ENCODE measurements at places on chromosomes 7 and 10.

DNA sequence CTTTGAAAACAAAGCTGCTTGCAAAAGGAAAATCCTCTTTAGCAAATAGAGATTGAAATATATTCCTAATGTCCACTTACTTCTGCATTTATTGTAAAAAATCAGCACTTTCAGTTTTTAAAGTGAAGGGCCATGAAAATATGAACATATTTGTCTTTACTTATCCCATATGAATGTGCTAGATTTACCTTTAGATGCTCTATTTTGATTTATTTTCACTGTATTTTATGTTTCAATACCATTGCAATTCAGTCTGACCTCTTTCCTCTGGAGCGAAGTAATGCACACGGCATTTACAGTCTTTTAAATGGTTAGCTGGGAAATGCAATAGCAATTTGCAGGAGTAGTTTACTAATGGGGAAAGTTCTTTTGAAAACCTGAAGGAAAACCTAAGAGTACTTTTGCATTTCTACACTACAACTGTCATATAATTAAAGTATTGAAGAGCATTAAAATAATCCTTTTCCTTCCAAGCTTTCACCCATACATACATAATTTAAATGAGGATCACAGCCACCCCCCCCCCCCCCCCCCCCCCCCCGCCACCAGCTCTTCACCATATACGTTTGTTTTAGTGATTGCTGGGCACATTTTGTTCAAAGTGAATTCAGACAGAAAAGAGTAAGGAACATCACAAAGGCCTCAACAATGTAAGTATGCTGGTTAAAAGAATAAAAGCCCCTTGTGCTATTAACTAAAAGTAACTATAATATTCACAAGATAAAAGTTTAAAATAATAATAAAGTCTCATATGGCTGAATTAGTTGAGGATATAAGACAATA is 3.5 kb downstream of the SKIDA1 start:
- DNase-seq = no peak

DNA sequence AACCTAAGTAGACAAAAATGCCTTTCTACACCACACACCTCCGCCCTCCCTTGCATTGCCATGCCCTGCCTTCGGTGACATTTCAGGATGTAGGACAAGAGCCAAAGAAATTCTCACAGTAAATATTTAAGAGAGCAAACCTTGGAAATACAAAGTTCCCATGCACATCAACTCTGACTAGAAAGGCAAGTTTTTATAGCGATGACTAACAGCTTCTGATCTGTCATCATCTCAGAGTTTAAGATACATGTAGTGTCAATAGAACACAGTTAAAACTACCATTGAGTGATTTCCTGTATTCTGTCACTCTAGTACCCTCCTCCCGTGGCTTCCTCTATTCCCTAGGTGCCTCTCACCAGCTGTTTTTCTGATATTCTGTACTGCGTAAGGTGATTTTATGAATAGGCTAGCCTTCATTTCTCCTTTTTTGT is 20.7 kb downstream of the SLC16A9 start:
- DNase-seq = no peak

GRCh38 chr7:76047811-76048667 is at the start of the genes MDH2 and STYXL1:
Gene MDH2, plus strand, starts transcription at chr7:76048106. Its CDS starts 55 bp downstream, at chr7:76048161.
Gene STYXL1, minus strand, starts transcription at chr7:76048000. Its CDS starts 17,477 bp downstream, at chr7:76030523.
- DNase-seq = peak; percentile 98

- no peak for DNase-seq
Observed at GRCh38 chr10:21157664-21158063, 260.6 kb upstream of the NEBL start.

GRCh38 chr7:110947408-110947807 is 143.5 kb upstream of the LRRN3 start:
- no peak for DNase-seq

- no peak for DNase-seq
Observed at GRCh38 chr7:93043385-93043985, 74.3 kb downstream of the SAMD9 start.

GRCh38 chr10:4684434-4684833 is 141.6 kb upstream of the AKR1E2 start:
- DNase-seq = no peak

DNA sequence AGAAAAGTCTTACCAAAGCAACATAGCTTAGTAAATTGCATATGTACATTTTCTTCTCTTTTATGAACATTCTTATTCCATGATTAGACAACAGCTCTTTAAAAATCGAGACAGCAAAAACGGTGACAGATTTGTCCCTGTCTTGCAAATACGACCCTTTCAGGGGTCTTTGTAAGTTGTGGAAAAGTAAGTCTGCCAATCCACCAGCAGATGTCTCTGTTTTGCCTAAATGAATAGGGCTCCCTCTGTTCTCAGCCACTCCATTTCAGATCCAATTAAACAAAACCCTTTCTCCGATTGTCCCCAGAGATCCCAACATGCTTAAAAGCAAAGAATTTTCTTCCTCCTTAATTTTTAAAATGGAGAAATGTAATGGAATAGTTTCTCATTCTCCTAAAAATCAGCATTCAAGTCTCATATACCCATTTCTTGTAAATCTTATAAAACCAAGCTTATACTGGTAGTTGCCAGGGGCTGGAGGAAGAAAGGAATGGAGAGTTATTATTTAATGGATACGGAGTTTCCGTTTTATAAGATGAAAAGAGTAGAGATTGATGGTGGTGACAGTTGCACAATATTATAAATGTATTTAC is 61.0 kb upstream of the NFE2L3 start:
- peak; percentile 64 for DNase-seq

DNA sequence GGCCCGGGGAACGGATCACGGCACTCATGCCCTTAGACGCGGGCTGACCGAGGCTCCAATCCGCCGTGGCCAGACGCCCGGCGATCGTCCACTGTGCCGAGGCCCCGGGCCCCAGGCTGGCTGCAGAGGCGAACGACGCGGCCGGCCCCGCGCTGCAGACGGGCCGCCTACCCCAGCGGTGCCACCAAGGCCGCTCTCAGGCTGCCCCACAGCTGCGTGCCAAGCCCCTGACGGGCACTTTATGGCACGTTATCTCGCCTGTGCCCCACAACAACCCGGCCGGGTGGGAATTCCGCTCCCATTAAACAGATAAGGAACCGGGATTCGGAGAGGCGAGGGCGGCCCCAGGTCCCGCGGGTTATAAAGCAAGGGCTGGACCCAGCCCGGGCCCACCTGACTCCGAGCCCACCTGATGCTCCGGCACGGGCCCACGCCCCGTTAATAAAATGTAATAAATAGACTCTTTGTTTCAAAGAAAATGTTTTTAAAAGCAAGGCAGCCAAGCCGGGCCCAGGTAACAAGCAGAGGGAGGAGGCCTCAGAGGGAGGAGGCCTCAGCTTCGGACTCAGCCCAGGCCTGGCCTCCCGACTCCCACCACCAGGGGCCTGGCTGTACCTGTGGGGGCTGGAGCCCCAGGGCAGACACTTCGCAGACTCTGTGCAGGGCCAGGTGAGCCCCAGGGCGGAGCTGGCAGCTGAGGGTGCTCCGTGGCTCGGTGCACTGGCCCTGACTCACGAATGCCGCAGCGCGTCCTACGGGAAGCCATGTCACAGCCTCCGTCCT is 79.7 kb downstream of the FOXL3 start:
- DNase-seq = no peak

GRCh38 chr10:88456730-88457129 is 126.4 kb downstream of the RNLS start:
- peak; percentile 45 for DNase-seq

GRCh38 chr7:152336754-152337368 is 98.9 kb downstream of the KMT2C start:
- peak; percentile 55 for DNase-seq

GRCh38 chr10:18238870-18239485 is 98.8 kb downstream of the CACNB2 start:
- peak; percentile 60 for DNase-seq

DNA sequence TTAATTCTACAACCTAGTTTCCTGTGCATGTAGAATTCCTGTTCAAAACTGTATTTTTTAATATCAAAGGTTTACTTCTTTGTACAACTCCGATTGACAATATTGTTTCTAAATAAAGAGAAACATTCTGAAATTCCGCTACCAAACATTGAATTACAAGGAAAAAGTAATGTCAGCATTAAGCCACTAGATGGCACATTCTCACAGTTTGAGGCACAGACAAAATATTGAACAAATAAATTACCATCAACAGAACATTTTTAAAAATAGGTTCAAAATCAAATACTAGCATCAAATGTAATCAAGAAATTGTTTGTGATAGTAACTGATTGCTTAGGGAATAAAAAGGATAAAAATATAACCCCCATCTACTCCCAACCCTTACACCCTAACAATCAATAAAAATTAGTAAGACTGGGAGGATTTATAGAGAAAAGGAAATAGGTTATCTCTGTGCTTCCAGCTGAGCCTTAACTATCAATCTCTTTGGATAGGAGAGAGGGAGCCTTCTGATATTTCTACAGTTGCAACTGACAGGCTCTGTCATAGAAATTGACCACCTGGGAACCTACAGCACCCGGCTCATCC is 86.6 kb upstream of the C7orf33 start:
- DNase-seq = peak; percentile 63

DNA sequence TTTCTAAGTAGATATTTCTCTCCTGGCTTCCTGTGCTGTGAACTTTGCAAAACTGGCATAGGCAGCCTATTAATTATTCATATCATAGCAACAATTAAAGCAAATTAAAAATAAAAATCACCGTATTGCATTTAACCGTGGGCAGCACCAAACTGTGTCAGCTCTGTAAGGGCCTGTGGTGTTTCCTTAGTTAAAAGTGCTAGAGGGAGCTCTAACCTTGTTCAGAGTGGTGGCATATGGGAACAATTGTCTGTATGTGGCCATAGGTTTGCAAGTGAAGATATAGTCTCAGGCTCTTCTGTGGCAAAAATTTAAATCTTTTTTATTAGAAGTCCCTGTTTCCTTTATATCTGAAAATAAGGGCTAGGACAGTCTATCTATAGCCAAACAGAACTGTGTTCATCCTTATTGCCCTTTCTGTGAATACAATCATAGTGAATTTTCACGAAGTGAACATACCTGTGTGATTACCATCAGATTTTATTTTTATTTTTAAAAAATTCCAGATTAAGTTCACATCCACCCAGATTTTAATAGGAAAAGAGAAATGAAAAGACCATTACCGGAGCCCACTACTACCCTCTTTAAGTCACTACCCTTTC is 92.6 kb downstream of the POLL start:
- peak; percentile 3 for DNase-seq

GRCh38 chr7:94439893-94440381 is 45.2 kb downstream of the COL1A2 start:
- DNase-seq = no peak

DNA sequence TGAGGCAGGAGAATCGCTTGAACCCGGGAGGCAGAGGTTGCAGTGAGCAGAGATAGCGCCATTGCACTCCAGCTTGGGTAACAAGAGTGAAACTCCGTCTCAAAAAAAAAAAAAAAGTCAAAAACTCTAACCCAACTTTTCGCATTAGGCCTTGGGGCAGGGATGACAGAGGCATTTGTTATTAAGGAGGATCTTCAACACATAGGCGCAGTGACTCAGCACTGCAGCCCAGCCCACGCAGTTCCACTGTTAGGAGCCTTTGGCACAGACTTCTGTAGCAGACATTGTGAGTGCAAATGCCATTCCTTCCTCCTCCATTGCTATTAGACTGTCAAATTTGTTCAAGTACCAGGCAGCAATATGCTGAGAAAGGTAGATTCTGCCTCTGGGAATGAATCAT is 43.1 kb upstream of the KLHL7 start:
- peak; percentile 37 for DNase-seq

DNA sequence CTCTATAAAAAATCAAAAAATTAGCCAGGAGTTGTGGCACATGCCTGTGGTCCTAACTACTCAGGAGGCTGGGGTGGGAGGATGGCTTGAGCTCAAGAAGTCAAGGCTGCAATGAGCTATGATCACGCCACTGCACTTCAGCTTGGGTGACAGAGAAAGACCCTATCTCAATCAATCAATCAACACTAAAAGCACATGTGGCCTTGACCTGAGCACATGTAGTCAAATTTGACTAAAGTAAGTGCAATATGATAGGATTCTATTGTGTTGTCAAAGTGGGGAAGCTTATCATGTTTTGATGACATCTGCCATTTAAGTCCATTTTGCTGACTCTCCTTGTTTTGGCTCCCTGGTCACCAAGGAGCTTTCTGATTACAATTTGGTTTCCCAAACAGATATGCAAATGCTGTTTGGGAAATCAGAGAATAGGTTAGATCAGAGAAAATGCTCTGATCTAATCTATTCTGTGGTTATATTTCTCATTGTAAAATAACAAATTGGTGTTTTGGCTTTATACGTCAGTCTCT is 43.8 kb upstream of the ATOH7 start:
- DNase-seq = no peak

DNA sequence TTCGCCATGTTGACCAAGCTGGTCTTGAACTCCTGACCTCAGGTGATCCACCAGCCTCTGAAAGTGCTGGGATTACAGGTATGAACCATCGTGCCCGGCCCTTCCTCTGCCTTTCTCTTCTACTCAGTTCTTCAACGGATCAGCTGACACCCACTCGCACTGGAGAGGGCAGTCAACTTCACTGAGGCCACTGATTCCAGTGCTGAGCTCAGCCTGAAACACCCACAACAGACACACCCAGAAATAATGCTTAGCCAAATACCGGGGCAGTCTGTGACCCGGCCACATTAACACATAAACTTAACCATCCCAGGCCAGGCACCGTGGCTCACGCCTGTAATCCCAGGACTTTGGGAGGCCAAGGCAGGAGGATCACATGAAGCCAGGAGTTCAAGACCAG is 119.3 kb upstream of the CHST15 start:
- DNase-seq = no peak

GRCh38 chr7:27128034-27128433 is 2.5 kb downstream of the HOXA4 start:
- no peak for DNase-seq

DNA sequence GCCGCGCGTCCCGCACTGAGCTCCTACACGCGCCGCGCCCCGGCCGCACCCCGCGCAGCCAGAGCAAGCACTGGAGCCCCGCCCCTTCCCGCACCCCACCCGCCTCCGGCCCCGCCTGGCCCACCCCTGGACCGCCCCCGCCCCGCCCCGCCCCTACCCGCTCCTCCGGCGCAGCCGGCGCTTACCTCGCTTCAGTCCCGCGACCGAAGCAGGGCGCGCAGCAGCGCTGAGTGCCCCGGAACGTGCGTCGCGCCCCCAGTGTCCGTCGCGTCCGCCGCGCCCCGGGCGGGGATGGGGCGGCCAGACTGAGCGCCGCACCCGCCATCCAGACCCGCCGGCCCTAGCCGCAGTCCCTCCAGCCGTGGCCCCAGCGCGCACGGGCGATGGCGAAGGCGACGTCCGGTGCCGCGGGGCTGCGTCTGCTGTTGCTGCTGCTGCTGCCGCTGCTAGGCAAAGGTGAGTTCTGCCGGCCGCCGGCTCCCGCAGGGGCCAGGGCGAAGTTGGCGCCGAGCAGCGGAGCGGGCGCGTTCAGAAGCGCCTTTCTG is at the start of gene RET:
TSS of gene RET (plus strand) at position 194 of the 545 bp plus-strand sequence. CDS start at position 384, 190 bp downstream.
- peak; percentile 35 for DNase-seq

GRCh38 chr10:88156341-88156740 is 292.9 kb downstream of the PTEN start:
- DNase-seq = peak; percentile 18

DNA sequence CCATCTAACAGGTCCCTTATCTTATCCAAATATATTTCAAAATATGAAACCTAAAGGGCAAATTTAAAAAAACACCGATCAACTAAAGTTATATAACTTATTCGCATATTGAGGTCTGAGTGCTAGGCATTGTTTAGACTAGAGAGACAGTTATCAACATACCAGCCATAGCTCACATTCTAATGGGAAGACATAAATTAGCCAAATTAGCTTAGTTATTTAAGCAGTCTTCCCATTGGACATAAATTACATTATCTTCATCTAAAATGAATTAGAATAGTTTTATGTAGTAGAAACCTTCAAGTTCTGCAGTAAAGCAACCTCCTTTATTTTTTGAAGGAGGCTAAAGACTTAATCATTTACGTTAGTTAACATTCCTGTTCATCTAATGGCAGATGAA is 17.4 kb downstream of the KIF5B start:
- no peak for DNase-seq

- no peak for DNase-seq
Observed at GRCh38 chr7:111750878-111751277, 188.6 kb upstream of the IMMP2L start.

All from suppressor macrophage treated with lipopolysaccharide for 4 hours (primary cell).